ENCODE measurements at places on chromosomes 4 and X.

DNA sequence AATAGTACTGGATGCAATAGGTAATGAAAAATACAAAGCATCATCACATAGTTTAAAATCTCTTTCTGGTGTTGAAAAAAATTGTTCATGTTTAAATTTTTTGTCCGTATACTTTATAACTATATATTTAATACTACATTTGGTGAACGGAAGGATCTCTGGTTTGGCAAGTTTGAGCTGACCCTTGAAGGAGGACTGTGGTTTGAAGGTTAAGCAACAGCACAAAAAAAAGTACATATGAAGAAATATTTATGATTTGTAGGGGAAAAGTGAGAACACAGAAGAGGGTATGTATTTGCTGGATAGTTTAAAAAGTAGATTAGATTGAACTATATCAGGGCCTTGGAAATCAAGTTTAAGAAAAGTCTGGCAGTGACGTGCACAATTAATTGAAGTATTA lies 13.3 kb downstream of the SRP72 start:
- H3K27ac ChIP-seq: no peak overlapping the region
- no peaks in the 10 kb centered on the region for H3K4me1 ChIP-seq
- H3K36me3 ChIP-seq: no peaks in the 10 kb centered on the region
- no peak overlapping the region for H3K4me3 ChIP-seq
- DNase-seq: no peak
- H3K27me3 ChIP-seq: no peaks in the 10 kb centered on the region

DNA sequence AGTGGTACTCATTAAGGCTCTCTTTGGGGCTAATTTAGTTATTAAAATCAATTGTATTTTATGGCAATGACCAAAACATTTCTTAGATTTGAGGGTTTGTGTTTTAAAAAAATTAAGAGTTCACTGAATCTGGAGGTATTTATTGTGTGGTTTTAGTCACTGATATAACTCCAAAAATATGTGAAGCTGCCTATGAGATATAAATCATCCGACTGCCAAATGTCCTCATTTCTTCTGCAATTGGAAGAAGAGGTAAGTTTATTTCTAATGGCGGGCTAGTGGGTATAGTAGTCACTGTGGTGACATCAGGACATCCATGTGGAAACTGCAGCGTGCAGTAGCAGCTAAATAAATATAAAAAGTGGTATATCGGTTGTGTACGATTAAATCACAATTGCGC lies 205.5 kb downstream of the MID1 start:
- H3K4me1 ChIP-seq: no peaks in the 10 kb centered on the region
- no peaks in the 10 kb centered on the region for H3K36me3 ChIP-seq
- DNase-seq: no peak
- H3K27ac ChIP-seq: no peak overlapping the region
- no peak overlapping the region for H3K4me3 ChIP-seq

- H3K4me1 ChIP-seq: no peaks in the 10 kb centered on the region
- DNase-seq: no peak
Observed at GRCh38 chr4:16160457-16160856, 65.8 kb downstream of the TAPT1 start.

GRCh38 chrX:78123190-78123589 lies 16.3 kb downstream of the TAF9B start:
- no peaks in the 10 kb centered on the region for H3K4me1 ChIP-seq
- H3K4me3 ChIP-seq: no peak overlapping the region
- H3K36me3 ChIP-seq: no peaks in the 10 kb centered on the region
- DNase-seq: no peak
- H3K27me3 ChIP-seq: no peaks in the 10 kb centered on the region

GRCh38 chrX:3290561-3290960 lies 55.9 kb downstream of the MXRA5 start:
- peaks cover 3% of the 10 kb centered on the region for H3K4me1 ChIP-seq
- H3K27ac ChIP-seq: no peak overlapping the region
- no peaks in the 10 kb centered on the region for H3K27me3 ChIP-seq
- no peaks in the 10 kb centered on the region for H3K36me3 ChIP-seq
- no peak overlapping the region for H3K4me3 ChIP-seq

- H3K4me3 ChIP-seq: no peak overlapping the region
- no peak overlapping the region for H3K27ac ChIP-seq
- H3K36me3 ChIP-seq: no peaks in the 10 kb centered on the region
Observed at GRCh38 chrX:132776486-132777210, 181.8 kb downstream of the HS6ST2 start.

DNA sequence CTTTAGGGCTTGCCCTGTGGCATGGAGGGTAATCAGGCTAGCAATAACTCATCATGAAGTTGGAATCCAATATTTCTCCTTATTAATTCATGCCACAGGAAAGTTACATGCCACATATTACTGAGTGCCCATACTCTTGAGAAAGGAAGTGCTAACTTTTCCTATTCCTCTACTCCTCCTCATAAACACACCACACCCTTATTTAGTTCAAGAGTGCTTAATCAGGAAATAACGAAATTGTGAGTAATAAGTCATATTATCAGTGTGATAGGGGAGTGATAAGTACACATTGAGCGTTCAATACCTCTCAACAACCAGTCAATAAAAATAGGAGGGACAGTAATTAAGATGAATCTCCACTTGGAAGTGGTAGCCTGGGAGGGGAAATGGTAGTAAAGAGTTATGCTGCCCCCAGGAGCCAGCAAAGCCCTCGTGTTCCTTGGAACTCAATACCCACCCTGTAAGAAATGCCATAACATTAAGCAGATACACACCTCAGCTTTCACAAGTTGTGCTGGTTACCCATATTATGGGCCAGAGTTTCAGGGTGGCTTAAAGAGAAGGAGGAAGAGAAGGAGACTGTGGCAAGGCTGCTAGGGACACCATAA lies 410.0 kb upstream of the NR3C2 start:
- no peak for DNase-seq
- no peaks in the 10 kb centered on the region for H3K4me1 ChIP-seq
- no peak overlapping the region for H3K4me3 ChIP-seq
- no peak overlapping the region for H3K27ac ChIP-seq
- no peaks in the 10 kb centered on the region for H3K36me3 ChIP-seq

GRCh38 chrX:70168238-70169188 lies 8.8 kb upstream of the DGAT2L6 start:
- H3K4me1 ChIP-seq: peaks cover 16% of the 10 kb centered on the region
- peaks cover 30% of the 10 kb centered on the region for H3K36me3 ChIP-seq
- H3K27me3 ChIP-seq: no peaks in the 10 kb centered on the region
- DNase-seq: no peak
